ENCODE measurements at places on chromosomes 7 and 10.

DNA sequence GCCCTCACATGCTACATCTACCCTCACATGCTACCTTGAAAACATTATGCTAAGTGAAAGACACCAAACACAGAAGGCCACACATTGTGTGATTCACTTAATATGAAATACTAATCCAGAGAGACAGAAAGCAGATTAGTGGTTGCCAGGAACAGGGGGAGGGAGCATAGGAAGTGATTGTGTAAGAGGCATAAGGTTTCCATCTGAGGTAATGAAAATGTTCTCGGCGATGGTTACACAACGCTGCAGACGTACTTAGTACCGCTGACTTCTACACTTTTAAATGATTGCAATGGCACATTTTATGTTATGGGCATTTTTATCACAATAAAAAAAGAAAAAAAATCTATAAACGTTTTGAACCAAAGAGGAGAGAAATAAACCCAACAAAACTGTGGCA is 742.3 kb downstream of the TYW1 start:
- H3K4me3 ChIP-seq = no peak overlapping the region
- H3K27me3 ChIP-seq = no peaks in the 10 kb centered on the region
- no peak overlapping the region for H3K27ac ChIP-seq

DNA sequence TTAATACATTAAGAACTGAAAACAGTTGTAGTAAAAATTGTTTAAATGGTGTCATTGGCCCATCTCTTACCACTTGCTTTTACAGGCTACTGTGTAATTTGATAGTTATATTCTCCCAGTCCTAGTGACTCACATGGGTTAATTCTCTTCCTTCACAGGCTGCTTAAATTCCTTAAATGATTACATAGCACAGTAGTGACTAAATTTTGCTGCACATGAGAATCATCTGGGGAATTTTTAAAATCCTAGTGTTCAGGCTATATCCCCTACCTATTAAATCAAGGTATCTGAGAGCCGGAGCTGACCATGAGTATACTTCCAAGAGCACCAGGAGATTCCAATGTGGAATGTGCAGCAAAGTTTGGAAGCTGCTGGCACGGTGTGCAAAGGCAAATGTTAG is 45.3 kb upstream of the ZNF800 start:
- no peaks in the 10 kb centered on the region for H3K4me1 ChIP-seq
- no peaks in the 10 kb centered on the region for H3K27me3 ChIP-seq
- no peak overlapping the region for H3K27ac ChIP-seq

GRCh38 chr7:47294556-47295222 is 287.2 kb downstream of the TNS3 start:
- no peaks in the 10 kb centered on the region for H3K4me1 ChIP-seq
- no peaks in the 10 kb centered on the region for H3K27me3 ChIP-seq
- no peak overlapping the region for H3K27ac ChIP-seq
- DNase-seq = no peak
- no peak overlapping the region for H3K4me3 ChIP-seq

DNA sequence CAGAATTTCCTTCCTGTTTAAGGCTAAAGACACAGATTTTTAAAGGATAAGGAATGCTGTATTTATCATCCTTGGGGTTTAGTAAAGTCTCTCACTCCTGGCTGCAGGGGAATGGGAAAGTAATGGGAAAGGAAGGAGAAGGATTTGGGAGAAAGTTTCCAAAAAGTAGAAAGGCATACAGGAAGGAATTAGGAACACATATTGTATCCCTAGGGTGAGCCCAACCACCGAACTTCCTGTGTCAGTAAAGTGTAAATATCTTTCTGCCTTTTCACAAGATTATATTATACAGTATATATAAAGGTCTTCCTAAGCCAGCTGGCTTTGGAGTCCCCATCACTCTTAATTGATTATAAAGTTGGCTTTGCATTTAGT is 12.0 kb upstream of the UBE2D1 start:
- peaks cover 7% of the 10 kb centered on the region for H3K4me1 ChIP-seq
- no peak overlapping the region for H3K4me3 ChIP-seq
- H3K36me3 ChIP-seq = no peaks in the 10 kb centered on the region
- no peak for DNase-seq
- H3K27ac ChIP-seq = no peak overlapping the region

GRCh38 chr7:106657085-106657991 is 3.6 kb downstream of the CCDC71L start:
- H3K36me3 ChIP-seq = no peaks in the 10 kb centered on the region
- DNase-seq = peak; percentile 55
- no peak overlapping the region for H3K4me3 ChIP-seq
- H3K27me3 ChIP-seq = no peaks in the 10 kb centered on the region
- H3K27ac ChIP-seq = no peak overlapping the region

DNA sequence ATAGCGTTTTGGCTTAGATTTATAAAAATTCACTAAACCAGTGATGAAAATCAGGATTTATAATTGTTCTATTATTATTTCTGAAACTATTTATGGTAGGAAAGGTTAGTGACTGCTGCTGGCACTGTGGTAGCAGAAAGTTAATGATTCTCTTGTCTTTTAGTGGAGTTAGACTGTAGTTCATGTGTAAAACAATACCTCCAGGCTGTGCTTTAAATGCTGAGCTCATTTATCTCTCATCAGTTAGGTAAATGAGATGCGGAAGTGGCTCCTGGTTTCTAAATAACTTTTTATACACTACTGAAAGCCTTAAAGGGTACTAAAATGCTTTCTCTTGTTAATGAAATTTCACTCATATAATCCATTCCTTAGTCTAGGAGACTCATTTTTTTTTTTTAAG is 326.8 kb upstream of the POT1 start:
- H3K4me1 ChIP-seq = peaks cover 18% of the 10 kb centered on the region
- no peaks in the 10 kb centered on the region for H3K36me3 ChIP-seq
- H3K4me3 ChIP-seq = peak overlapping the region; percentile 1
- DNase-seq = peak; percentile 62

GRCh38 chr7:107697321-107698049 is 36.9 kb downstream of the SLC26A4 start:
- H3K4me1 ChIP-seq = no peaks in the 10 kb centered on the region
- no peak overlapping the region for H3K4me3 ChIP-seq
- no peak overlapping the region for H3K27ac ChIP-seq
- no peaks in the 10 kb centered on the region for H3K27me3 ChIP-seq
- no peak for DNase-seq

GRCh38 chr10:65931291-65932070 is 994.4 kb upstream of the LRRTM3 start:
- no peaks in the 10 kb centered on the region for H3K27me3 ChIP-seq
- H3K4me3 ChIP-seq = no peak overlapping the region
- no peaks in the 10 kb centered on the region for H3K4me1 ChIP-seq
- H3K27ac ChIP-seq = no peak overlapping the region
- no peaks in the 10 kb centered on the region for H3K36me3 ChIP-seq
- DNase-seq = no peak

DNA sequence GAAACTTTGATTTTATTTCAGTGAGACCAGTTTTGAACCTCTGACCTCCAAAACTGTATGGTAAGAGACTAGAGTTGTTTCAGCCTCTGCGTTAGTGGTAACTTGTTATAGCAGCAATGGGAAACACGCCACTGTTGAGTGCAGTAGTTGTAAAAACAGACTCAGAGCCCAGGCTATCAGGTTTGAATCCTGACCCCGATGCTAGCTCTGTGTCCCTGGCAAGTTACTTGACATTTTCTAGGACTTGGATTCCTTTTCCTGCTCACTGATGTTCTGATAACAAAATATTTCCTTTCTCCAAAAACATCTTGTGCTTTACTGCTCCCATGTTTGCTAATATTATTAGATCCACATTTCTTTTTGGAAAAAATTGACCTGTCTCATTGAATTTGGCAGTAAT is 131.0 kb downstream of the PLXDC2 start:
- H3K4me3 ChIP-seq = no peak overlapping the region
- no peaks in the 10 kb centered on the region for H3K4me1 ChIP-seq
- H3K27me3 ChIP-seq = no peaks in the 10 kb centered on the region

GRCh38 chr10:61900829-61901792 is at the start of gene ARID5B:
Gene ARID5B, plus strand, starts transcription at chr10:61901699. Its CDS starts 11 bp downstream, at chr10:61901710.
- H3K4me3 ChIP-seq = peak within 1 kb of the TSS; percentile 74
- no peaks in the 10 kb centered on the region for H3K36me3 ChIP-seq
- DNase-seq = peak; percentile 72
